Stimulated activated CD8-positive, alpha-beta memory T cell treated with anti-CD3 and anti-CD28 coated beads, Interleukin-4, amount 100 ng/mL, for 48 hours (primary cell): ENCODE measurements at places on chromosomes 16 and 17.

DNA sequence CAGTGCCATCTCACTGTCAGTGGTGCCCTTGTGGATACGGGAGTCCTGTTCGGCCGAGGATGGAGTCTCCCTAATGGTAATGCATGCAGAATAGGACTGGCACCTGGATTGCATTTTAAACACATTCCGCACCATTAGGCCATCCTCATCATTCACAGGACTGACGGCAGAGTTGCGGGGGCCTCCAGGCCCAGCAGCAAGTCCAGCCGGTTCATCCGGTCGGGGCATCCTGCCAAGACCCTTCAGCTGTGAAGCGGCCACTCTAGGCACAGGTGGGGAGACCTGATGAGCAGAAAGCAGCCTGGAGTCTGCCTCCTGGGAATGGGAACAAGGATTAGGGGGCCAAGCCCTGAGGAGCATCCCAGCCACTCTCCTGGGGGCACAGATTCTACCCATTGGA, 90.3 kb upstream of the XYLT1 start:
- no peak for DNase-seq

DNA sequence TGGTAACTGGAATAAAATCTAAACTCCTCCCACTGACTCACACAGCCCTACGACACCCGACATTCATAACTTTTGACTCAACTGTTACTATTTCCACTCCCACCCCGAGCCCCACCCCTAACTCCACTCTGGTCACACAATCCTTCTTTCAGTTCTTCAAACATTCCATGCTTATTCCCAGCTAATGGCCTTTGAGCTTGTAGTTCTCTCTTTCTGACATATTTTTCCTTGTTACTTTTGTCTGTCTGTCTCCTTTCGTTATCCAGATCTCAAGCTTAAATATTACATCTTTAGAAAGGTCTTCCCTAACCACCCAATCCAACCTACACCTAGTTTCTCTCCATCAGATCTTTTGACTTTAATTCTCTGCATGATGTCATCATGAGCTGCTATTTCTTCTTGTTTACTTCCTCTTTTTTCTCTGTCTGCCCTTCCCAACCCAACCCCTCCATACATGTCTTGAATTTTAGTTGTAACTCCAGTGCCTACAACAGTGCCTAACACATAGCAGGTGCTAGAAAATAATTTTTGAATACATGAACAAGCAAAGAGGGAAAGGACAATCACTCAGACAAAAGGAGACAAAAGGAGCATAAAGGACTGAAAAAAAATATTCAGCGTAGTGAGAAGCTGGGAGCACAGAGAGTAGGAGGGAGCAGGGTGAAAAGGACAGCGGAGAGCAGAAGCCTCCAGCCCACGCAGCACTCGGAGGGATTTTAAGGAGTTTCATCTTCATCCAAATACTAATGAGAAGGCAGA, 65.2 kb upstream of the SMIM36 start:
- DNase-seq: no peak

- no peak for DNase-seq
Observed at GRCh38 chr16:85536073-85536410, 77.1 kb upstream of the GSE1 start.

GRCh38 chr17:73335591-73336407, 24.0 kb upstream of the CDC42EP4 start:
- no peak for DNase-seq

DNA sequence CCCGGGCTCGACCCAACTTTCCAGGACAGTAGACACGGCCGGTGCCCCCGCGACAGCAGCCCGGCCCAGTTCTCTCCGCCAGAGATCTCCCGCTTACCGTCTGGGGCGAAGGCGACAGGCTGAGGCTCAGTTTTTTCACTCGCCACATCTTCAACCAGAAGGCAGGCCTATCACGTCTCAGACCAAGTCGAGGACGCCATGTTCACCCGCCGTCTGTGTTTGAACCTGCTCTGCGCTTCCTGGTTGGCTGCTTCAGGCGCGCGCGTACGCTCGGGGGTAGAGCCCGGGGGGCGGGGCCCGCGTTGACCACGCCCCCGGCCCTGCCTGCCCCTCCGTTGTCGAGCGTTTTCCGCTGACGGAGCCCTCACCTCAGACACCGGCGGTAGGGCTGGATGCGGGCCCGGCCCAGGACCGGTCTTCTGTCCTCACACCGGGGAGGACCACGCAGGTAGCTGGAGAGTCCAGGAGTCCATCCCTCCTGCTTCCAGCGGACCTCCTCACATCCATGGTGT, at the start of gene SPAG5:
Gene SPAG5, minus strand, starts transcription at position 227 of the 512 bp plus-strand sequence. Its CDS starts 79 bp downstream, at position 148.
- DNase-seq: peak; percentile 95

GRCh38 chr17:36858119-36859002, 78.9 kb upstream of the LHX1 start:
- DNase-seq: no peak

- DNase-seq: no peak
Observed at GRCh38 chr17:80833952-80834892, 157.4 kb upstream of the CHMP6 start.
